GM10248 (cell line): ENCODE measurements at places on chromosomes 5 and 9.

DNA sequence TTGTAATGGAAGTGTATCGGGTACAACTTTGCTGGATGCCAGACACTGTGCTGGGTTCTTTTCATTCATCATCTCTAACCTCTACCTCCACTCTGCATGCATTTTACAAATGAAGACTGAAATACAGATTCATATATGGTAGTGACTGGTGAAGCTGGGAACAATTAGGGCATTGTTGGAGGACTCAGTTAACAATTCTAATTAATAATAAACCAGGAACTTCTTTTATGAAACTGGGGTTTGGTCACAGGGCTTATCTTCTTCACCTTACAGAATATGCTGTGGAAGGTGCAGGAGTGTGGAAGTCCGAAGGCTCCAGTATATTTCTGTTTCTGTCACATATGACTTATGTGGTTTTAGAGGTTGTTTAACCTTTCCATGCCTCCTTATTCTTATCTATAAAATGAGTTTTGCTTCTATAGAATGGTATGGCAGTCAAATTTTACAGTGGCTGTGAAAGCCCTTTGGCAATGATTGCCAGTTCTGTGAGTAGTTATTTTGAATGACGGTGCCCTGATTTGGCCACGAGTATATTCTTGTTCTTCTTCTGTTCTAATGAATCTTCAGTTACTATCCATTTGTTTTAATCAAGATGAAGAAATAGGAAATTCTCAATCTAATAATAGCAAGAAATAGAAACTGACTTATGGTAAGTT lies 284.7 kb downstream of the GABRB2 start:
- no peak for DNase-seq

DNA sequence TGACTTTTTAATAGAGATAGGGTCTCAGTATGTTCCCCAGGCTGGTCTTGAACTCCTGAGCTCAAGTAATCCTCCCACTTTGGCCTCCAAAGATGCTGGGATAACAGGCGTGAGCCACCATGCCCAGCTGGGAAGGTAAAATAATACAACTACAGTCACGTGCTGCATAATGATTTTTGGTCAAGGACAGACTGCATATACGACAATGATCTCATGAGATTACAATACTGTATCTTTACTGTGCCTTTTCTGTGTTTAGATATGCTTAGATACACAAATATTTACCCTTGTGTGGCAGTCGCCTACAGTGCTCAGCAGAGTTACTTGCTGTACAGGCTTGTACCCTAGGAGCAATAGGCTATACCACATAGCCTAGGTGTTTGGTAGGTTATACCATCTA lies 14.2 kb upstream of the IRF1 start:
- DNase-seq: no peak

DNA sequence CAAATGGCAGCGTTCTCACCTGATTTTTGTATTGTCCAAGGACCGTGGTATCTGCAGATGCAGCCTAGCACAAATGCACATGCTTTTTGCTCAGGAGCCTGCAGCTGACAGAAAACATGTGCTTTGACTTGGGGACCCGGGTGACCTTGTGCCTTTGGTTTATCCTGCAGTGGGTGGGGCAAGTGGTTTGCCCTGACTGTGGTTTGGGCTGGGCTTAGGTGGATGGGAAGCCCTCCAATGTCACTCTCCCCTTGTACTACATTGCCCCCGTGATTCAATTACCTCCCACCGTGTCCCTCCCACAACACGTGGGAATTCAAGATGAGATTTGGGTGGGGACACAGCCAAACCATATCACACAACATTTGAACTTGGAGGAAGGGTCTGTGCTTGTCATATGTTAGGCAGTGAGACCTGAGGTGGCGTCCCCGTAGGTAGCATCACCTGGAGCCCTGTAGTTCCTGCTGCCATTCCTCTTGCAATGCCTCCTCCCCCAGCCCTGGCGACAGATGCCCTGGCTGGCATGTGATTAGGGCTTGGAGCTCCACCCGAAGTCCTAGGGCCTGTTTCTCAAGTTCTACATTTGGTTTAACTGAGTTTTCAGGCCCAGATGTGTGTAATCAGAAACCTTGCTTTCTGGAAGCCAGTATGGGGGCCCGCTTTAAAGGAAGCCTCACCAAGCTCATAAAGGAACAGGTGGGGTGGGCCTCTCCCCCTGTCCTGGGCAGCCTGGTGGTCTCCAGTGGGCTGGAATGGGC lies 2.1 kb downstream of the ANKRD33B start:
- DNase-seq: no peak

- DNase-seq: no peak
Observed at GRCh38 chr5:159933531-159934485, 17.5 kb downstream of the ADRA1B start.

DNA sequence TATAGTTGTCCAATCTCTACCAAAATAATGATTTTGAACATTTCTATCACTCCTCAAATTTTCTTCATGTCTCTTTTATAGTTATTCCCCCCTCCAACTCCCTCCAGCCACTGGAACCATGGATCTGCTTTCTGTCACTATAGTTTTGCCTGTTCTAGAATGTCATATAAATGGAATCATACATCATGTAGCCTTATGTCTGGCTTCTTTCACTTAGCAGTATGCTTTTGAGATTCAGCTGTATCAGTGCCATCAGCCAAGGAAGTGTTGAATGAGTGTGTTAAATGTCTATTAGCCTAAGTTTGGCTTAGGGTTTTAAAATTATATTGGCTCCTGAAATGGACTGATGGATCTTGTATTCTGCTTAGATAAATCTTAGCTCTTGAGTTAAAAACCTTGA lies 36.0 kb downstream of the UBE2D2 start:
- DNase-seq: no peak

DNA sequence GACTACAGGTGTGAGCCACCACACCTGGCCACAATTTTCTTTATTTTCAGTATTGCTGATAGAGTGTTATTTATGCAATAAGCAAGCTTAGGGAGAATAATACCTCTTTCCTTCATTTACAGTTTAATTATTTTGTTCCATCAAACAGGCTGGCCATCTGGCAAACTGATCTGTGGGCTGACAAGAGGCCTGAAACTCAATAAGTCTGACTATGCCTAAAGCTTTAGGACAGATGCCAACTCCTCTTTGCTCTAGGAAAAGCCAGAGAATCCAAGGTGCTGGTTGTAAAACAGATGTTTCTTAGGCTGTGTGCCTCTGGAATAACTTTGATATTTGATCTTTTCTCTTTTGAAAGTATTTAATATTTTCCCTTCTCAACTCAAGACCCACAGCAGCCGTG lies 98.4 kb downstream of the TARS1 start:
- no peak for DNase-seq

DNA sequence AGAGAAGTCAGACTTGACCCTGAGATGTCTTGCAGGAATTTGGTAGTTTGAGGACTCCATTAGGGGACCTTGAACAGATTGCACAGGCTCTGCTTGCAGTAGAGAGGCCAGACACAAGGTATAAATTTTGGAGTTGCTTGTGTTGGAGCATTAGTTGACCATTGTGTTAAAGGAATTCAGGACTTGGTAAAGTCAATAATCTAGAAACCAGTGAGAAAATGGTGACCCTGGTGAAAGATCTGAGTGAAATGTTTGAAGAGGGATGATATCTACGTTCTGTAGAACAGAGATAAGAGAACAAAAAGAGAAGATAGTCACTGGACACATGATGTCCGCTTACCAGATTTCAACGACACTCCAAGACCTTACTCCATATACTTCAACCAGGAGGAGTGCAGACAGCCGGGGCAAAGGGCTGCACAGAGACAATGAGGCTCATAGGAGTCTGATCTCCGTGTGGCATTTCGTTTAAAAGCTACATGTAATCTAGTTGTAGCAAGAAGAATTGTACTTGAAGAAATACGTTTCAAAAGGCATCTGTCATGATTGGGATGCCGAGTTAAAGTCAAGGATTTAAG lies 13.2 kb downstream of the DNAJC25 start:
- no peak for DNase-seq
